ENCODE measurements at places on chromosomes 7 and 10. TPM values are rescaled to one million over a fixed set of nuclear protein-coding genes. Genes with fewer than 3 reads are reported as not detected.

- H3K4me1 ChIP-seq = no peaks in the 10 kb centered on the region
- no peak overlapping the region for H3K27ac ChIP-seq
- H3K36me3 ChIP-seq = no peaks in the 10 kb centered on the region
- no peak overlapping the region for H3K4me3 ChIP-seq
- DNase-seq = no peak
These were observed 487.4 kb upstream of the CELF2 start for GRCh38 chr10:10530313-10530712.

GRCh38 chr7:107758667-107759066 lies 14.7 kb downstream of the CBLL1 start:
- no peaks in the 10 kb centered on the region for H3K27me3 ChIP-seq
- H3K27ac ChIP-seq = no peak overlapping the region
- peaks cover 31% of the 10 kb centered on the region for H3K36me3 ChIP-seq
- H3K4me1 ChIP-seq = no peaks in the 10 kb centered on the region
- DNase-seq = no peak

- H3K27ac ChIP-seq = no peak overlapping the region
- peaks cover 16% of the 10 kb centered on the region for H3K4me1 ChIP-seq
- DNase-seq = no peak
These were observed 161.5 kb downstream of the CREB5 start for GRCh38 chr7:28573651-28574301.

DNA sequence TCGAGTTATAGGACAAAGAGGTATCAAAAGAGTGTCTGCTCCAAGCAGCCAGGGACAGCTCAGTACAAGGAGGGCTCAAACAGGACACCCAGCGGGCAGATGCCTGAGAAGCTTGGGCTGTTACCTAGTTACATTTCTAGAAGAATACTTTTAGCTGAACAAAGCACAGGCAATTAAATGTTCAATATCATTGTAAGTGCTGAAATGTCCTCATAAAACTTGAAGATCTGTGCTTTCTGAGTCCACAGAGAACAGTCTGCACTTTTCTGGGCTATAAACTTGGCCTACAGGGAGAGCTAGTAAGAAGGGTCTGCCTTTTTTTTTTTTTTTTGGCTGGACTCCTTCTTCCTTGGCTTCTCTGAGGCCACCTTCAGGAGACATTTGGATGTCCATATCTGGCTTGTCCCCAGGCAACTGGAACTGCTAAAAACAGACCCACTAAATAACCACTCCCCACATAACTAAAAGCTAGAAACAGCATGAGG lies 123.2 kb downstream of the SLC16A9 start:
- no peak overlapping the region for H3K4me3 ChIP-seq
- H3K36me3 ChIP-seq = no peaks in the 10 kb centered on the region
- H3K27me3 ChIP-seq = no peaks in the 10 kb centered on the region
- H3K4me1 ChIP-seq = no peaks in the 10 kb centered on the region

Gene HGF
- total RNA-seq = 14.9 TPM

Measured in thyroid gland (tissue), 4 donors.